RWPE2 (cell line): ENCODE measurements at places on chromosomes 7 and 10.

- H3K4me1 ChIP-seq, result no peaks in the 10 kb centered on the region
- no peak overlapping the region for H3K27ac ChIP-seq
- no peaks in the 10 kb centered on the region for H3K27me3 ChIP-seq
- H3K36me3 ChIP-seq, result peaks cover 42% of the 10 kb centered on the region
- DNase-seq, result no peak
These were observed 14.4 kb upstream of the WBP1L start for GRCh38 chr10:102729029-102730026.

- no peak overlapping the region for H3K4me3 ChIP-seq
- H3K27ac ChIP-seq, result no peak overlapping the region
- no peak for DNase-seq
- H3K36me3 ChIP-seq, result no peaks in the 10 kb centered on the region
- H3K27me3 ChIP-seq, result peaks cover 4% of the 10 kb centered on the region
These were observed 35.9 kb upstream of the CACNB2 start for GRCh38 chr10:18104223-18104872.

GRCh38 chr10:44715136-44715535, 196.0 kb upstream of the TMEM72 start:
- no peak overlapping the region for H3K4me3 ChIP-seq
- H3K36me3 ChIP-seq, result no peaks in the 10 kb centered on the region
- DNase-seq, result no peak
- H3K27me3 ChIP-seq, result no peaks in the 10 kb centered on the region

DNA sequence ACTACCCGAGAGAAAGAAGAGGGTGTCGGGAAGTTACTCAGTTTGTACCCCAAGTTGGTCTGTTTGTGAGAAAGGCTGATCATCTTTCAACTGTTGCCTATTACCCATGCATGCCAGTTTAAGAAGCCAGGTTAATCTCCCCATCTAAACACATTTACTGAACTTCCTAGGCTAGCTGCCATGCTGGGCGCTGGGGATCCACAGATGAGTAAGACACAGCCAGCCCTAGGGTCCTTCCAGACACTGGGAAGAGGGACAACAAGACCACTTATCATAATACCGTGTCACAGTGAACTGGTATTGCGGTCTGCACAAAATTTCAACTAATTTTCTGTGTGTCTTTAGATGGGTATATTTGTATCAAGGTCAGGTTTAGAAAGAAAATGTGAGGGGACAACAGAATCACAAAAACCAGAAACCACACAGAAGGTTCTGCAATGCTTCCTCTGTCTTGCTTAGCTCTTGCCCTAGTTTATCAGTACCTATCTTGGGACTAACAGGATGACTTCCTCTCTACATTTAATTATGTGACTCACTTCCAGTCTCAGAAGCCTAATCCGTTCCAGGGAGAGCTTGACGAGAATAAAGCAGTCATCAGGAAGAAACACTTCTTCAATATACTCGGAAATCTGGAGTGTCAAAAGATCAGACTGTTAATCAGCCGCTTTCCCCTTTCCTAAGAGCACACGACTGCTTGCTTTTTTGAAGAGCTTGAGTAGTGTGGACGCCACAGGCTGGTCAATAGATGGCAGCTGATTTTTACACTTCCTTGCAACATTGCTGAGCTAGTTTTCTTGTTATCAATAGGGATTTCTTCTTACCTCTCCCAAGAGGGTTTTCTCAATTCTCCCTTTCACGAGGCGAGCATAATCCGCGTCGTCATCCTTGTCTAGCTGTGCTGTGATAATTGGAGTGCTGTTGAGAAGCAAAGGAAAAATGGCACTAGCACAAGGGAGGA, 45.7 kb downstream of the POLR3A start:
- H3K27ac ChIP-seq, result peak overlapping the region; percentile 25
- H3K4me1 ChIP-seq, result no peaks in the 10 kb centered on the region
- H3K36me3 ChIP-seq, result peaks cover 97% of the 10 kb centered on the region
- no peak for DNase-seq

DNA sequence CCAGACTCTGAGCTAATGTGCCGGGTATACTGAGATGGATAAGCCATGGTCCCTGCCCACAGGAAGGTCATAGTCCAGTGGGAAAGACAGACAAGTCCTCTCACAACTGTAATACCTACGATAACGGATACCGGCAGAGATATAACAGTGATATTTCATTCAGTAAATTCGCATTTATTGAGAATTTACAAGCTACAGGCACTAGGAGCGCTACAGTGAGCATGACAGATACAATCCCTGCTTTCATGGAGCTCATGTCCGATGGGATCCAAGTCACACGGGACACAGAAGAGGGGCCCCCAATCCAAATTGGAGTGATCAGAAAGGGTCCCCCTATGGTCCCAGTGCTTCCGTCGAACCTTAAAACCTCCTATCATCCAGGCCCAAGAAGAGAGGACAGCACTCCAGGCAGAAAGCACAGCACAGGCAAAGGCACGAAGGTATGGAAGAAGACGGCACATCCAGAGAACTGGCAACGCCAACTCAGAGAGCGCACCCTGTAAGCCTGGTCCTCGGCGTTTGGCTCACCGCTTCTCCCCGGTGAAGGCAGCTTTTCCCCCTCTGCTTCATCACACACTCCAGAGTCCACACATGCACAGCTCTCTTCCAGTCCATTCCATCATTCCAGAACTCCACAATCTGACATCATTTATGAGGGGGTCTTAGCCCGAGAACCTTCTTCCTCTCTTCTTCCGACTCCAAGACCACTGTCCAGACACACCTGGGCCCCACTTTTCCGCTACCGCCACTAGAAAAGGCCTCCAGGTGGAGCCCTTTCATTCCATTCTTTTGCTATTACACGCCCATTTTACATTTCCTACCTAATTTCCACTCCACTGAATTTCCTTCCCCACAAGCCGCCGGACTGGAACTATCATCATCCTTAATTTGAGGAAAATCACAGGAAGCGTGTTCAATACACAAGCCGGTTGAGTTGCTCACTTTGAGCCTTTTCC, 47.8 kb upstream of the NKX2-3 start:
- H3K4me1 ChIP-seq, result no peaks in the 10 kb centered on the region
- no peak for DNase-seq
- H3K27me3 ChIP-seq, result peaks cover 13% of the 10 kb centered on the region
- no peak overlapping the region for H3K4me3 ChIP-seq
- H3K27ac ChIP-seq, result no peak overlapping the region

DNA sequence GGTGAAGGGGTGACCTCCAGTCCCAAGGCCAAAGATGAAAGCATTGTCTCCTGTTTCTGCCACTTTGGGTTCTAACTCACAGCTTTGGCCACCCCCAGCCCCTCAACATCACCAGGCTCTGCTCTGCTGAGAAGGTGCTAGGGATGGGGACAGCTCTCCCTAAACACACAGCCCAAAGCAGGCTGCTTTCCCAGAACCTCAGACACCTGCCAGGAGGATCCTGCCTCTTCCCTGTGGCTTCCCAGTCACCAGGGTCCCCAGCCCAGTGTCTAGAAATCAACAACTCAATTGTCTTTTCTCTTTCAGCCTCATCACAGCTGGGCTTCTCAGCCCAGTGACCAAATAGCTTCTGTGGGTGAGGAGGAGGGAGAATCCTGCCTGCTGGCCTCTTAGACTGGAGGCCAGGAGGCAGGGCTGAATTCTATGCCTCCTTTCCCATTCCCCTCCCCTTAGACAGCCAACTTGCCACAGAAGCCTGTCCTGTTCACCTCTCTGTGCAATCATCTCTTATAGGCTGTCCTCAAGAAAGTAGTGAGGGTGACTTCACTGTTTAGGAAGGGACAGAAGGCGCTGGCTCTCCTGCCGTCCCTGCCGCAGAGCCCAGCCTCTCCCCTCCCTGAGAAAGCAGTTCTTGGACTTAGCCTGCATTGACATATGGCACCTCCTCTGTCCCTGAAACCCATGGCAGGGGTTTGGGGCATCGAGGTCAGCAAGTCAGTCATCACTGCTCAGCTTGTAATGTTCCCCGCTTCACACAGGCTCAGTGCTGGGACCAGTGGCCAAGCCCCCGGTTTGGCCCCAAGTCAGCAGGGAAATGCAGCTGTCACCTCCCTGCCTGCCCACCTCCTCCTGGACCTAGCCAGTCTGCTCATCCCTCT, 3.7 kb downstream of the FGF8 start:
- H3K27me3 ChIP-seq, result peaks cover 46% of the 10 kb centered on the region
- no peak for DNase-seq
- H3K4me1 ChIP-seq, result no peaks in the 10 kb centered on the region
- no peak overlapping the region for H3K4me3 ChIP-seq
- no peaks in the 10 kb centered on the region for H3K36me3 ChIP-seq

GRCh38 chr7:141288626-141289025, 214.8 kb downstream of the TMEM178B start:
- H3K4me3 ChIP-seq, result no peak overlapping the region
- no peak overlapping the region for H3K27ac ChIP-seq
- DNase-seq, result no peak
- H3K4me1 ChIP-seq, result no peaks in the 10 kb centered on the region
- H3K27me3 ChIP-seq, result no peaks in the 10 kb centered on the region
- no peaks in the 10 kb centered on the region for H3K36me3 ChIP-seq

GRCh38 chr7:43698460-43699255, 30.7 kb downstream of the COA1 start:
- H3K4me3 ChIP-seq, result no peak overlapping the region
- no peaks in the 10 kb centered on the region for H3K27me3 ChIP-seq
- DNase-seq, result no peak
- peaks cover 55% of the 10 kb centered on the region for H3K4me1 ChIP-seq
- H3K27ac ChIP-seq, result peak overlapping the region; percentile 18
- H3K36me3 ChIP-seq, result no peaks in the 10 kb centered on the region

GRCh38 chr7:68729371-68729770, 868.9 kb upstream of the AUTS2 start:
- H3K4me1 ChIP-seq, result no peaks in the 10 kb centered on the region
- H3K27ac ChIP-seq, result no peak overlapping the region
- no peak for DNase-seq
- H3K4me3 ChIP-seq, result no peak overlapping the region
- no peaks in the 10 kb centered on the region for H3K27me3 ChIP-seq

DNA sequence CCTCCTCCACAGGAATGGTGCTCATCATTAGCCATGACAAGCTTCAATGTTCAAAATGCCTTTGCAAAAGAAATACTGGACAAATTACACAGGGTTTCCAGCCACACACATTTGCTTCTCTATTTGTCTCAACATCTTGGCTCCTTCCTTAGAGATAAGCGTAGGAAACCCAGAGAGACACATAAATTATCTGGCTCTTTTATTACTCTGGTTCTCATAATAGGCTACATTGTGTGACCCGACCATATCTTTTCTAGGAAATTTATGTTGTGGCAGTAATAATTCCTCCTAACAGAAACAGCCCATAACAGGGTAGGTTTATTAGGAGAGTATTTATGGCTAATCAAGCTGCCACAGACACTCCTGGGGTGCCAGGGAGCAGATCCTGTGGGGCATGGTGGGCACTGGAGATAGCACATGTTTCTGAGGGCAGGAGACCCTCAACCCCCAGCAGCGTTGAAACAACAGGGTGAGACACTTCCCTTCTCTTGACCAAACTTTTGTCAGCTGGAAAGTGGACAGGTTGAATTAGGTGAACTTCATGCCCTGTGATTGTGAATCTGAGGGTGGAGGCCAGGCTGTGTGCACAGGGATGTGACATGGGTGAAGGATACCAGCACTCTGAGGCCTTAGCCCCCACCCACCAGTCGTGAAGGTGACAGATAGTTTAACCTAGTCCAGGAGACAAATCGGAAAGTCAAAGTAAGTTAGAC, 295.9 kb upstream of the ZNF32 start:
- no peaks in the 10 kb centered on the region for H3K4me1 ChIP-seq
- no peak overlapping the region for H3K4me3 ChIP-seq
- DNase-seq, result no peak
- no peak overlapping the region for H3K27ac ChIP-seq
- no peaks in the 10 kb centered on the region for H3K27me3 ChIP-seq

GRCh38 chr7:90626013-90626412, 29.9 kb downstream of the CDK14 start:
- no peaks in the 10 kb centered on the region for H3K36me3 ChIP-seq
- H3K27me3 ChIP-seq, result no peaks in the 10 kb centered on the region
- peaks cover 52% of the 10 kb centered on the region for H3K4me1 ChIP-seq
- peak overlapping the region; percentile 96 for H3K27ac ChIP-seq
- no peak for DNase-seq

GRCh38 chr10:94172332-94172731, 178.6 kb downstream of the PLCE1 start:
- peaks cover 9% of the 10 kb centered on the region for H3K4me1 ChIP-seq
- DNase-seq, result no peak
- no peak overlapping the region for H3K27ac ChIP-seq
- H3K27me3 ChIP-seq, result no peaks in the 10 kb centered on the region
- H3K36me3 ChIP-seq, result no peaks in the 10 kb centered on the region

DNA sequence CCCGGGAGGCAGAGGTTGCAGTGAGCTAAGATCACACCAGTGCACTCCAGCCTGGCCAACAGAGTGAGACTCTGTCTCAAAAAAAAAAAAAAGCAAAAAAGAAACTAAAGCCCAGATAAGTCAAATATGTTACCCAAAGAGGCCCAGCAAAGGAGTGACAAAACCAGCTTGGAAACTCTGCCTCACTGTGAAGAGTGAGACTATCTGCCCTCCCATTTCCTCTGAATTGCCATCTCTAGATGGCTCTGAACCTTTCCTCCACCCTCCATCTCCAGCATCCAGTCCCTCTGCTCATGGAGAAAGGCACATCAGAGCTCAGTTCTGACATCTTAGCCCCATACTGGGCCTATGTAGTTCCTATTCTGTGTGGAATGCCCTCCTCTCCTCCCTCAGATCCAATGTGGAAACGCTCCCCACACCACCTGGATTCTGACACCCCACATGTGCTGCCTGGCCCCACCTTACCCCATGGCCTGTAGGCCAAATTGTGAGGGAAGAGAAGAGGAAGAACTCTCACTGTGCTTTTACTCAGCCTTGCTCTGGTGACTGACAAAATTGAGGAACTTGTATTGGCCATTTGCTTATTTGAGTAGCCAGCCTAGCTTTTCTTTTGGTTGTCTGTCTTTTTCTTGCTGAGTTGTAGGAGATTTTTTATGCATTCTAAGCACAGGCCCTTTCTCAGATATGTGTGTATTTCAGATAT, 18.0 kb upstream of the NUDCD3 start:
- no peak overlapping the region for H3K4me3 ChIP-seq
- no peaks in the 10 kb centered on the region for H3K4me1 ChIP-seq
- H3K27me3 ChIP-seq, result no peaks in the 10 kb centered on the region
- no peaks in the 10 kb centered on the region for H3K36me3 ChIP-seq
- DNase-seq, result no peak

DNA sequence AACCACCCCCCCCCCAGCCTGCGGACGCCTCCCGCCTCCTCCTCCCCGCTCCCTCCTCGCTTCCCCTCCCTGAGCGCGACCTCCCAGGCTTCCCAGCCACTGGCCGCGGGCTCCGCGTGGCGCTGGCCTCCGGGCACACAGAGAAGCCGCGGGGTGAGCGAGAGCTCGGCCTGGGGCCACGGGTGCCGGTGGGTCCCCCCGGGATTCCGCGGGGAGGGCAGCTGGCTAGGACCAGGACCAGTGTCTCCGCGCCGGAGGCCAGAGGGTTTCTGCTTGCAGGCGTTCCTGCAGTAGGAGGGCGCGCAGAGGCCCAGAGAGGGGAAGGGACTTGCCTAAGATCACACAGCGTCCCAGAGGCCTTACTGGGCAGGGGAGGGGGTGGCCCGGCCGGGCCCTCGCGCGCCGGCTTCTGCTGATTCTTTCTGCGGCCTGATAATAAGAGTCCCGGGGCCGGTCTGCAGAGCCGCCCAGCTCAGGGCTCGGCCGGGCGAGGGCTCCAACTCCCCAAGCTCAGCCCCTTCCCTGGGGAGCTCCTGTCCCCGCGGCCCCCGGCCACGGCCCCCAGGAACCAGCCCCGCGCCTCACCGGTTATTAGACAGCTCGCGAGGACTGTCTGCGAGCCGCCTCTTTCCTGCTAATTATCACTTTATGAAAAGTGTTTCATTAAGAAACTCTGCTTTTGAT, 10.1 kb downstream of the UNCX start:
- H3K27me3 ChIP-seq, result peaks cover 100% of the 10 kb centered on the region
- no peak overlapping the region for H3K27ac ChIP-seq
- no peak overlapping the region for H3K4me3 ChIP-seq
- DNase-seq, result no peak
- no peaks in the 10 kb centered on the region for H3K36me3 ChIP-seq
